ENCODE measurements at places on chromosomes 12 and 14. TPM values are rescaled to one million over a fixed set of nuclear protein-coding genes. Genes with fewer than 3 reads are reported as not detected.

DNA sequence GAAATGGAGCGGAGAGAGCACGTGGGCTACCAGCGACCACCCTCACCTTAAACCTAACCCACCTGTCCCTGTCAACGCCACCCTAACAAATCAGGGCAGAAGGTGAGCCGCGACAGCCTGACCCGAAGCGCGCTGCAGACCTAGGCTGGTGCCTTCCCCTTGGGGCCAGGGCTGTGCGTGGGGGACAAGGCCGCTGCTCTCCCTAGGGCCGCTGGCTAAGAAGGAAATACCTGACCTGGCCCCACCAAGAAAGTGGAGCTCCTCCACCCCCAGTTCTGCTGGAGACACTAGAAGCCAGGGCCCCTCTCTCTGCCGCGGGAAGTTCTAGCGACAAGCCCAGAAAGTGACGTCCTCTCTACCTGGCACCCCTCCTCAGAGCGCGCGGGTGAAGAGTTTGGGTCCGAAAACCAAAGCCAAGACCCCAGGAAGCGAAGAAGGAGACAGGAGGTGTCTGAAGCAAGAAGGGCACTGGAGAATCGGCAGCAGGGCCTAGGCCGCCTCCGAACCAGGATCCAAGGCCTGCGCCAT, 7.5 kb downstream of the SIX1 start:
- DNase-seq: no peak

- DNase-seq: no peak
Observed at GRCh38 chr14:69786603-69787002, 10.4 kb downstream of the SLC10A1 start.

DNA sequence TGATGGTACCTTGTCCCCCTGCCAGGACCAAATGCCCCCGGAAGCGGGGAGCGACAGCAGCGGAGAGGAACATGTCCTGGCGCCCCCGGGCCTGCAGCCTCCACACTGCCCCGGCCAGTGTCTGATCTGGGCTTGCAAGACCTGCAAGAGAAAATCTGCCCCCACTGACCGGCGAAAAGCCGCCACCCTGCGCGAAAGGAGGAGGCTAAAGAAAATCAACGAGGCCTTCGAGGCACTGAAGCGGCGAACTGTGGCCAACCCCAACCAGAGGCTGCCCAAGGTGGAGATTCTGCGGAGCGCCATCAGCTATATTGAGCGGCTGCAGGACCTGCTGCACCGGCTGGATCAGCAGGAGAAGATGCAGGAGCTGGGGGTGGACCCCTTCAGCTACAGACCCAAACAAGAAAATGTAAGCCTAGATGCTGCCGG, 410 bp downstream of the MYF6 start:
- no peak for DNase-seq

- no peak for DNase-seq
Observed at GRCh38 chr12:1523558-1524050, 70.8 kb downstream of the FBXL14 start.

The FICD gene
- polyA plus RNA-seq: 7.8 TPM

The SIX6 gene
- polyA plus RNA-seq: not detected

The DEPDC4 gene
- polyA plus RNA-seq: 0.42 TPM

The NAA25 gene
- 5.0 TPM for polyA plus RNA-seq

The IL31 gene
- not detected for polyA plus RNA-seq

All from pancreas (tissue), 10 donors.